ENCODE measurements at places on chromosomes 13 and 19.

GRCh38 chr13:110265682-110266430 lies 41.1 kb downstream of the COL4A1 start:
- DNase-seq = no peak

GRCh38 chr13:93227280-93227877 lies 772 bp downstream of the GPC6 start:
- DNase-seq = no peak

DNA sequence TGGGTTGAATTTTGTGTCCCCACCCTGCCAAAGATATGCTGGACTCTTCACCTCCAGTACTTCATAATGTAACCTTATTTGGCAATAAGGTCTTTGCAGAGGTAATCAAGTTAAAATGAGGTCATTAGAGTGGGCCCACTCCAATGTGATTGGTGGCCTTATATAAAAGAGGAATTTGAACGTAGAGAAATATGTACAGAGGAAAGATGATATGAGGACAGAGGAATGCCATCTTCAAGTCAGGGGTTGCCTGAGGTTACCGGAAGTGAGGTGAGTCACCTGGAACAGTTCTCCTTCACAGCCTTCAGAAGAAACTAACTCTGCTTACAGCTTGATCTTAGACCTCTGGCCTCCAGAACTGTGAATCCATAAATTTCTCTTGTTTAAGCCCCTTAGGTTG lies 69.9 kb downstream of the GPC5 start:
- DNase-seq = no peak

- DNase-seq = no peak
Observed at GRCh38 chr19:16198370-16198651, 600 bp downstream of the AP1M1 start.

Data from CD4-positive, alpha-beta T cell treated with Interleukin-6 at 100 ng/mL for 8 hours (primary cell).